Stimulated activated CD4-positive, alpha-beta T cell treated with anti-CD3 and anti-CD28 coated beads, Interleukin-4, amount 100 ng/mL, for 48 hours (primary cell): ENCODE measurements at places on chromosomes 6 and 20.

DNA sequence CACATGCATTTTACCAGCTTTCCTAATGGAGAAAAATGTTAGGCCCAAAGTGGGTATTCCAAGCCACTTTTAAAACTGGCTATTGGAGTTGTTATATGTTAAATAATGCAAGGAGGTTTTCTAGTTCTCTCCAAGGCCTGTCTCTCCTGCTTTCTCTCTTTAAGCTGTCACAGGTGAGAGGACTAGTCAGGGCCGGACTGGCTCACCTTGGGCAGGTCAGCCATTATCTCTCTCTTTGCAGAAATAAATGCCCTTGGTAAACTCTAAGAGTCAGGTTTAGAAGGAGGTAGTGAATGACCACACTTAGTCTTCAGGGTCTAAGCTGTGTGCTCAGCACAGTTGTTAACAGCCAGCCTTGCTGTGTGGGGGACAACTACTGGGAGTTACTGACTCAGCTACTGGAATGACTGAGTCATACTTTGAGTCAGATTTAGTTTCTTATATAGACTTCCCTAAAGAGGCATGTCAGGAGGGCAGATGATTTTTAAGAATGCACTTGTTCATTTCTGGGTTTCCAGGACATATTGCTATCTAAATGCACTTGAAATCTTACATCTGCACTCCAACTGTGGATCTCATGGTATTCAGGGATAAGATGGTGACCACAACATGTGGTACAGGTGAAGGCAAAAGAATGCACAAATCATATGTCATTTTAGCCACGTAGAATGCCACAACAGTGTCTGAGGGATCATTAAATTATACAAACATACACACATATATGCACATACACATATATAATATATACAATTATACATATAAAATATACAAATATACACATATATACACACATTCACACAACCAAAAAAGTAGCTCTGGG is 719.4 kb downstream of the EPM2A start:
- peak; percentile 3 for DNase-seq

GRCh38 chr6:111381123-111381522 is 101.9 kb downstream of the REV3L start:
- no peak for DNase-seq

GRCh38 chr20:23446505-23446904 is 6.2 kb downstream of the CST11 start:
- peak; percentile 17 for DNase-seq

DNA sequence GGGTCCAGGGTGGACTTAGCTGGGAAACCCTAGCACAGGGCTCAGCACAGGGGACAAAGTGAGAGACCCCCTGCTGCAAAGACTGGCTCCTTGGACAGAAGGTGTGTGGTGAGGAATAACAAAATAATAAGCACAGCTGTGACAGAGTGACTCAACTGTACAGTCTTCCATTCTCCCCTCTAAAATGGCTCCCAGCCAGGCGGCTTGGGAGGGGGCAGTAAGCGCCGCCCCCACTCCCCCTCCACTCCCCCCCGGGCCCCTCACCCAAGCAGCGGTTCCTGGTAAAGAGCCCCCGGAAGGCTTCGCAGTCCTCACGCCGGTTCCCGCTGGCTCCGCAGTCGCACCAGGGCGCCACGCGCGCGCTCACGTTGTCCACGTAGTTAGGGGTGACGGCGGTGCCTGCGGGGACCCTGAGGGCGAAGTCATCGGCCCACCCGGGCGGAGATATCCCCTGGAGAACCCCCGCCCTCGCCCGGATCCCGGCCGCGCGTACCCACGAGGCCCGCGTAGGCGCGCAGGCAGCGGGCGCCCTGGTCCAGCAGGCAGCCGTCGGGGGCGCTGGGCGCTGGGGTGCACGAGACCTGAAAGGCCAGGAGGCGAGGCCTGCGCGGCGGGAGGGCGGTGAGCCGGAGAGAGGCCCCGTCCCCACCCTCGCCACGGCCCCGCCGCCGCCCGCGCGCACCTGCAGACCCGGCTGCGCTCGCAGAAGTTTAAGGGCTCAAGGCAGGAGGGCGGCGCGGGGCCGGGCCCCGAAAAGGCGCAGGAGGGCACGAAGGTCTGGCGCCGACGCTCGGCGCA is 2.7 kb downstream of the GFRA4 start:
- no peak for DNase-seq

DNA sequence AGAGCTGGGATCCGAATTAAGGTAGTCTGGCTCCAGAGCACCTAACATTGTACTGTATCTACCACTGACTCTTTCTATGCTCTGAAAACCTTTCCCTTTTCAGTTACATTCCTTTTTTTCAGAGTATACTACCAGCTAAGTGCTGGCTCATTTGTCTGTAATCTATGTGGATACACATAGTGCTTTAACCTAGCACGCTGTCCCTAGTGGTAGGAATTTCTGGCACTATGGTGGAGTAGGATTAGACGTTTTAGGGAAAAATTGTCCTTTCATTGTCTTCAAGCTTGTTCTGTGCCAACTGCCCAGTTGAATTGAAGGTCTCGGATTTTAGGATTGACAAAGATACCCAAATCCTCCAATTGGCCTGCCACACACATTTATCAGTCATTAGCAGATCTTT is 259.1 kb upstream of the FERMT1 start:
- DNase-seq: no peak
